ENCODE measurements at places on chromosomes 3 and 15. TPM values are rescaled to one million over a fixed set of nuclear protein-coding genes. Genes with fewer than 3 reads are reported as not detected.

- DNase-seq, result peak; percentile 15
Observed at GRCh38 chr15:89469426-89470096, 26.8 kb downstream of the RHCG start.

GRCh38 chr3:151101270-151101969 lies 16.0 kb downstream of the MED12L start:
- DNase-seq, result no peak

Gene KLHDC8B
- total RNA-seq, result 5.0 TPM

DNA sequence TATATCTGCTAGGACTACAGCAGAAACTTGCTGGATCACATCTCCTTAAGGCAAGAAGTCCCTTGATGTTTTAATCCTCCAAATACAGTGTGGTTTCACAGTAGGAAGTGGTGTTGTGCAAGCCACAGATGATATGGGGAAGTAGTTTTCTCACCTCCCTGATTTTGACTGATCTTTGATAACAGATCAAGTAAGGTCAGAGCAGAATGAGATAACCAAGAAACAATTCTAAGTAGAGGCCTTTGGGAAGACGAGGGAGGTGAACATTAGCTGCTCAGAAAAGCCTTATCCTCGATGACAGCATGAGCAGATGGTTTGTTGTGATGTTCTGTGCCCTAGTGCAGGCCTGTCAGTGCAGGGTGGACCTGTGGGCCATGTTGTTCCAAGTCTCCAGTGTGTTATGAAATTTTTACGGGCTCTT lies 61.3 kb downstream of the RIOX2 start:
- no peak for DNase-seq

- peak; percentile 15 for DNase-seq
Observed at GRCh38 chr3:185402561-185402960, 39.6 kb downstream of the MAP3K13 start.

DNA sequence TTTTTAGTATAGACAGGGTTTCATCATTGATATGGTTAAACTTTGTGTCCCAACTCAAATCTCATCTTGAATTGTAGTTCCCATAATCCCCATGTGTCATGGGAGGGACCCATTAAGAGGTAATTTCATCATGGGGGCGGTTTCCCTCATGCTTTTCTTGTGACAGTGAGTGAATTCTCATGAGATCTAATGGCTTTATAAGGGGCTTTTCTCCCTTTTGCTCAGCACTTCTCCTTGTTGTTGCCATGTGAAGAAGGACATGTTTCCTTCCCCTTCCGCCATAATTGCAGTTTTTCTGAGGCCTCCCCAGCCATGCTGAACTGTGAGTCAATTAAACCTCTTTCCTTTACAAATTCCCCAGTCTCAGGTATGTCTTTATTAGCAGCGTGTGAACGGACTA lies 20.2 kb upstream of the ZNF710 start:
- no peak for DNase-seq

Gene GOLGA6L10
- total RNA-seq, result 0.25 TPM

Data from M059J (cell line).